HS-27A (cell line): ENCODE measurements at places on chromosomes 6 and 20.

DNA sequence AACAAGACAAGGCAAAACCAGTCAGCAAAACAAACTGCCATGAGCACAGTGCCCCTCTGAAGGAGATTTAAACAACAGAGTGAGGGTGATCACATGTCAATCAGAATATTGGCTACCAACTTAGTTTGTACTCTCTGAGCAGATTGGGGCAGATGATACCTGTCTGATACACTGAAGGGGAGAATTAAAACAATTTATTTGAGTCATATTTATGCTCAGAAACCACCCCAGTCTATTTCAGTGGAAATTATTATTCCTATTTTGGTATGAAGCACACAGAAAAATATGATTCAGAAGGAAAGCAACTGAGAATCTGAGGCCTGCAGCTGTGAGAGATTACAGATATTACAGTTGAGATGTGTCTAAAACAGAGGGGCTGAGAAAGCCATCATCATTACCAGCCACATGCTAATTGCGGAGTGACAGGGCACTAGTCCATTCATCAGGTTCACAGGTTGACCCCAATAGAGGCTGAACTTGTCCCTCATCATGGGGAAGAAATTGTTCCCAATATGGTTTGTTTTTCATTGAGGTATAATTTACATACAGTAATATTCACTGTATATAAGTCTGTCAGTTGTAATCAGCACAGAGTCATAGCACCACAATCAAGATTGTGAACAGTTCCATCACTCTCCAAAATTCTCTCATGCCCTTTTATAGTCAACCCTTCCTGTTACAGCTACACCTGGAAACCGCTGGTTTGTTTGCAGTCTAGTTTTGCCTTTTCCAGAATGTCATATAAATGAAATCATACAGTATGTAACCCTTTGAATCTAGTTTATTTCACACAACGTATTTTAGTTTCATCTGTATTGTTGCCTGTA lies 134.5 kb downstream of the AKAP7 start:
- DNase-seq, result no peak

GRCh38 chr6:89433252-89434149 lies 549 bp downstream of the ANKRD6 start:
- no peak for DNase-seq

- DNase-seq, result no peak
Observed at GRCh38 chr6:89655122-89655521, 16.6 kb upstream of the LYRM2 start.

DNA sequence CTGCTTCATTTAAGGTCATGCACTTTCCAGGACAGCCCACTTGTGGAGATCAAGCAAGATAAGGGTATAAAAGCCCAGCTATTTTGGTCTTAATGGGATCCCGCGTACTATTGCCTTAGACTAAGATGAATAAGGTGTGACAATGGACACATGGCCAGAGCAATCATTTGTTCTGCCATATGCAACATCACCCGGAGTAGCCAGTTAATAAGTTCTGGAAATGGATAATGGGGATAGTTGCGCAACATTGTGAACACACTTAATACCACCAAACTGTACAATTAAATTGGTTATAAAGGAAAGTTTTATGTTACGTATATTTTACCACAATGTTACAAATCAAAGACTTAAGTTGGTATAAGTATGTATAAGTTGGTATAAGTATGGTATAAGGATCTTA lies 674.5 kb downstream of the HDGFL1 start:
- no peak for DNase-seq

GRCh38 chr6:47203266-47203937 lies 106.3 kb downstream of the TNFRSF21 start:
- no peak for DNase-seq

GRCh38 chr6:36296240-36296639 lies 26.4 kb downstream of the PNPLA1 start:
- DNase-seq, result no peak

- no peak for DNase-seq
Observed at GRCh38 chr6:127299522-127300240, 33.0 kb downstream of the RNF146 start.
